Activated T-cell treated with anti-CD3 and anti-CD28 coated beads, Interleukin-2, amount 50 U/mL, for 24 hours (primary cell): ENCODE measurements at places on chromosomes 4 and X.

- DNase-seq, result peak; percentile 54
Measured at GRCh38 chrX:17788439-17788838, 51.1 kb downstream of the SCML1 start.

DNA sequence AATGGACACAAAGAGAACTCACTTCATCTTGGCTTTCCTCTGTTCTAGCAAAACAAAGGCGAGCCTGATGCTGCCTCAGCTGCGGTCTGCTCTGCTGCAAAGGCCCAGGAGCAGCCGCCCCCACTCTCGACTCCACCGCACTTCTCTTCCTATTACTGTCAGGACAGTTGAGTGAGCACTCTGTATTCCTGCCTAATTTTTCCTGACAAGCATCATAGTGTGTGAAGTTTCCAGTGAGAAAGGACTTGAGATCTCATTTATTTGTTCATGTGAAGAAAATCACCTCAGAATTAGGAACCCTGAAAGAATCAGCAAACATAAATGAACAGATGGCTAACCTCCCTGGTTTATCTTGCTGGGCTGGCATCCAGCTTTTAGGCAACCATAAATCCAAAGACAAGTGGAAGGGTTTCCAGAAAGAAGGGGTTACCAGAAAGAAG lies 15.6 kb downstream of the SCARB2 start:
- DNase-seq, result no peak

- no peak for DNase-seq
Measured at GRCh38 chr4:107755841-107756356, 35.9 kb upstream of the PAPSS1 start.

DNA sequence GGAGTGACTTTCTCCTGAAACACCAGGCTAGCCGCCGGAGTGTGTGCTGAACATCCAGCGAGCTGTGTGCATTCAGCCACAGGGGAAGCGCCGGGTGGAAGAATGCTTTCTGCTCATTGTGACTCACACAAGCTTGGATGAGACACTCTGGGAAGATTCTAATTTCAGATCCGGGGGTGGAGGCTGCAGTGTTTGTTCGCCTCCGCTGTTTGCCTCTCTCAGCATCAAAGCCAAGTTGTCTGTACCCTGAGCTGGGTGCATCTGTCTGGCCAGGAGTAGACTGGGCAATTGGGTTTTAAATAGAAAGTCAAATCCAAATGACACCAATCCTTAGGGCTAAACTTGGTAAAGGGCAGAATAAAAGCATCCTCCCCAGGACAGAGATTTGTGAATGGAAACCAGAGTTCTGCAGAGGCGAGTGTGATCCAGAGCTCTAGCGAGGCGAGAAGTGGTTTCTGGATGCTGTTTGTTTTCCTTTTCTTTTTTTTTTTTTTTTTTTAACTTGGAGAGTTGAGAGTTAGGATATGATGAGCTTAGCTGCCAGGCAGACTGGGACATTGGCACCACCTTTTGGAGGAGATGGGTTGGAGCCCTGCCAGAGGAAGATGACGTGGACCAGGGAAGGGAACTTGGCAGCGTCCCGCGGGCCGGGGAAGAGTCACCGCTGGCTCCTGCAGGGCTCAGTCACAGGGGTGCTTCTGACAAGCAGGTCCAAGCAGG lies 196.0 kb upstream of the PSAPL1 start:
- DNase-seq, result no peak

GRCh38 chr4:4529392-4529791 lies 12.5 kb downstream of the STX18 start:
- no peak for DNase-seq

- DNase-seq, result no peak
Measured at GRCh38 chr4:145852256-145852839, 86.3 kb downstream of the ZNF827 start.

DNA sequence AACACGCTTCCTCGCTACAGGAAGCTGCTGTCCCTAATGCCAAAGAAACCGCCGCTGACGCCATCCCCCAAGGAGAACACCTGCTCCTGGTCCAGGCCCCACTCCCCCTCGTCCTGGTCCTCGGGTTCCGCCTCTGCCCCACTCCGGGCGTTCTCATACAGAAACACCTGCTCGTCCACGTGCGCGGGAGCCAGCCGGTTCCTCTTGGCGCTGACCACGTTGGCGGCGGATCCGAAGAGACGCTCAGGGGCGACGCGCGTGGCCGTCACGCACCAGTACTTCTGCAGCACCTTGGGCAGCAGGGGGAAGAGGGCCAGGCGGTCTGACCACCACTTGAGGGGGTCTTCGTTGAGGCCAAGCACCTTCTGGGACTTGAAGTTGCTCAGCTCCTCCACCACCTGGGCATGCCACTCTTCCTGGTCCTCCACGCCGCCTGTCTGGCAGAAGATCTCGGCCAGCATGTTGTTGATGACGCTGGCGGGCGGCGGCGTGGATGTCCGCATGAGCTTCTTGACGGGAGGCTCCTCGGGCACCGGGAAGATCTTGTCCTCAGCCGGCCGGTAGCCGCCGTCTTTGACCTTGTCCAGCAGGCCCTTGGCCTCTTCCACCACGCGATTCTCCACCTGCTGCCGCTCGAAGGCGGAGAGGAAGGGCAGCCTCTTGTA lies 12.0 kb downstream of the DHRSX start:
- no peak for DNase-seq

- DNase-seq, result no peak
Measured at GRCh38 chr4:81350040-81350439, 121.7 kb downstream of the RASGEF1B start.

GRCh38 chr4:139450586-139450985 lies 3.3 kb upstream of the RAB33B start:
- no peak for DNase-seq
